ENCODE measurements at places on chromosomes 5 and 9. TPM values are rescaled to one million over a fixed set of nuclear protein-coding genes. Genes with fewer than 3 reads are reported as not detected.

GRCh38 chr5:470961-471749, 28.2 kb downstream of the EXOC3 start:
- DNase-seq, result no peak

DNA sequence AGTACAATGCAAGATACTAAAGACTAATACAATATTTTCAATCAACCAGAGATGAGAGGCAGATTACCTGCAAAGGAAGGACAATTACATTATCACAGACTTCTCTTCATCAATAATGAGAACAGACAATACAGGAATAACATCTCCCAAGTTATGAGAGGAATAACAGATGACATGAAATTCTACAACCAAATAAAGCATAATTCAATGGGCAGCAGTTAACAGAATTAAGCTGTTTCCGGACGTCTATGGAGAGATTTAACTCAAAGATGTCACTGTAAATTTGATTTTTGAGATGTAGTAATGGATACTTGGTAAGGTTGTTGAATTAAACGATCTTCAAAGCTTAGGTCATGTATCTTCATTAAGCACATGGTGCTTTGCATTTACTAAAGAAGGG, 19.8 kb upstream of the PARP8 start:
- DNase-seq, result no peak

GRCh38 chr9:123174887-123175518, 93.4 kb downstream of the STRBP start:
- no peak for DNase-seq

GRCh38 chr9:93897075-93897970, 57.8 kb downstream of the BARX1 start:
- DNase-seq, result peak; percentile 23

DNA sequence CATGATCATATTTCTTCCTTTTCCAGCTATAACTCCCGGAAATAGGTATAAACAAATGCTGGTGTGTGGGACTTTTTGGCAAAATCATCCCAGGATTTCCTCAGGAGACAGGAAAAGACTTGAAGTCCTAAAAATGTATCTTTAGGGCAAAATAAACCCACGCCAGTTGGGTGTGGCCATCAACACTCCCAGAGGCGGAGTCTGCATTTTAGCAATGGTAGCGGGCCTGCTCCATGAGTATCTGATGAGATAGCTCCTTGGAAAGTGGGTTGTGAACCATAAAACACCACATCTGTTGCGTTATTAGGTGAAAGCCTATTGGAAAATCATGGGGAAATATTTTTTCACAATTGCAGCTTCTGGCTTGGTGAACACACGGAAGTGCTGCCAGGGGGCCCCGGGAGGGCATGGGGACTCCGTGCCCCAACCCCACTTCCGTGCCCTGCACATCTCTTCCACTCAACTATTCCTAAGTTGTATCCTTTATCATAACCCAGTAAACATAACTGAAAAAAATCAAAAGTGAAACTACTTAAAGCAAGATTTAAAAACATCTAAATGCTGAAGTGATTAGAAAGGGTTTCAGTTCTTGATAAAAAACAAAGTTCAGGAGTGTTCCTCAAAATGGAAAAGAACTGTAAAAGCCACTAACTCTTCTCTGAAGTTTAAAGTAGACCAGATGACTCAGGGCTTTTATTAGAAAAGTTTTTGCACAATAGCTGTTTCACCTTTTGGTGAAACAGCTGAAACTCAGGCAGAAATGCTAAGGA, 111.2 kb downstream of the LRRC70 start:
- no peak for DNase-seq

GRCh38 chr5:143133721-143134120, 269.8 kb downstream of the NR3C1 start:
- no peak for DNase-seq

DNA sequence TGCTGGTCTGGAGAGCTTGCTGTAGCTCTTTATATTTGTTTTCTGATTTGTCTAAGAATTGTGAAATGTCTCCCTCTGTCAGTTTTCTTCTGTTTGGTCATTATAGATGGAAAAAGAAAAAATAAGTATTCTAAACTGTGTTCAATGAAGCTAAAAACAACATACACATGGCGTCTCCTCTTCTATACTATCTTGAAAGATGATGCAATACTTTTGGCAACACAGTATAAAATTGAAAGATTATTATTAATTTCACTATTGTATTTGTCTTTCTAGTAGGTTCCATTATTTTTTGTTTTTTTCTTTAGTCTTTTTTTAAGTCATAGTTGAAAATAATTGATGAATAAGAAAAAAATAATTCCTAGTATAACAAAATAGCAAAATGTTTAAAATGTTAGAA, 22.5 kb downstream of the CCDC192 start:
- no peak for DNase-seq

GRCh38 chr5:79456890-79457583, 56.9 kb downstream of the HOMER1 start:
- DNase-seq, result no peak

- no peak for DNase-seq
These were observed 41.7 kb downstream of the UNC5A start for GRCh38 chr5:176851871-176852658.

DNA sequence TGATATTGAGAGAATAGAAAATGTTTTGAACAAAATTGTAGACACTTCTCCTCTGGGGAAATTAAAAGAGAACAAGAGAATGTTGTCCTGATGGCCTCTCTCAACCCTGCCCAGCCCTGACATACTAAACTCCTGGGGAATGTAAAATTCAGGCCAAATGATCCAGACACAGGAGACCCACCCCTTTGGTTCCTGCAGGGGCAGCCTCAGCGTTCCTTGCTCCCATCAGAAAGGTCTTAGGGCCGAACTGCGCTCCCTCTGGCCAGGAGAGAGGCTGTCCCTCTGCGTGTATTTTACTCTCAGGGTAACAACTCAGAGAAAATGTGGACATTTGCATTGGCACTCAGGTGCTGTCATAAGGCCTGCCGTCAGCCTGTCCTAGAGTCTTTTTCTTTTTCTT, 616.3 kb upstream of the KLF4 start:
- no peak for DNase-seq

- peak; percentile 79 for DNase-seq
These were observed 23.8 kb downstream of the PHAX start for GRCh38 chr5:126624534-126624933.

DNA sequence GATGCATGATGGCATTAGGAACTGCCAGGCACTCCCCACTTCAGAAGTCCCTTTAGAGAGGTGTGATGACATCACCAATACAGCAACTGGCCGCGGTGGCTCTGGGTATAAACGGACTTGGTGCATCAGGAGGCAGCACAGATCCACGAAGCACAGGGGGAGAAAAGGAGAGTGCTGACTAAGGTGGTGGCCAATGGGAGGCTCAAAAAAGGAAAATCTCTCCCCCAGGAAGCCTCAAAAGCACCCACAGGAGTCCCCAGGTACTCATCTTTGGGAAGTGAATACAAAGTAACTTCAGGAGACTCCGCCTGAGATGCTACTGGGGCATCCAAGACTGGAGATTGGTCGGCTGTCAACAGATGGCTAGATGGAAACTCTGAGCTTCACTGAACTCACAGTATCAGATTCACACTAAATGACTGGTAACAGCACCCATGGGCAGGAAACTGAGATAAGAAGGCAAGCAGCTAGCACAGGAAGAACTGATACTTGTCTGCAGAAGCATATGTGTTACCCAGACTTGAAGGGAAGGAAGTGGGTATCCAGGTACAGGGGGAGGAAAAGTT, 7.6 kb downstream of the TTC39B start:
- no peak for DNase-seq

DNA sequence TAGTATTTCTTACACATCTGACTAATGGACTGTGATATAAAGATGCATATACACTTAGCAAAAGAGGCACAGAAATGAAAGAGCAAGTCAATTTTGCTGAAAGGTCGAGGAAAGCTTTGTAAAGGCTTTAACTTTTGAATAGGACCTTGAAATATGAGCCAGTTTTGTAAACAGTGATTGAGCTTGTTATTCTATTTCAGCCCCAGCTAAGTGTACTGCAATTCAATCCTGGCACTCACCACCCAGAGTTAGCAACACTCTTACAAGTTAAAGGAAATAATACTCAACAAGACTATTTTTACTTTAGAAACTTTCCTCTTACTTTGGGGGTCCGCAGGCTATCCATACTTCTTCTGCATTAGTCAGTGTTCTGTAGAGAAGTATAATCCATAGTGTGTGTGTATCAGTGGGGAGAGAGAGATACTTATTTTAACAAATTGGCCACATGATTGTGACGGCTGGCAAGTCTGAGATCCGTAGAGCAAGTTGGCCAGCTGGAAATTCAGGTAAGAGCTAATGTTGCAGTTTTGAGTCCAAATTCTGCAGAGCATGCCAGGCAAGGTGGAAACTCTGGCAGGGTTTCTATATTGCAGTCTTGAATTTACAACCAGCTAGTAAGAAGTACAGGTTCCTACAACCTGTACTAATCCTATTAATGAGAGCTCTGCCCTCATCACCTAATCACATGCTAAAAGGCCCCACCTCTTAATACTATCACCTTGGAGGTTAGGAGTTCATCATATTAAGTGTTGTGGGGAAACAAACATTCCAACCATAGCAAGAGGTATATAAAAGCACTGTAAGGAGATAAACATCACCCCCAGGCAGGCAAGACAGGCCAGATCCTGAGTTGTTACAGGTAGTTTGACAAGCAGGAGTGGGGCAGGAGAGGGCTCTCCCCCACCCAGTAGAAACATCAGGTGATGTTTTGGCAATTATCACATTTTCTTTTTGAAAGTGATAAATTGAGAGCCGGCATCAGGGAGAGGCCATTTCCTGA, 33.6 kb downstream of the IL7R start:
- no peak for DNase-seq

DNA sequence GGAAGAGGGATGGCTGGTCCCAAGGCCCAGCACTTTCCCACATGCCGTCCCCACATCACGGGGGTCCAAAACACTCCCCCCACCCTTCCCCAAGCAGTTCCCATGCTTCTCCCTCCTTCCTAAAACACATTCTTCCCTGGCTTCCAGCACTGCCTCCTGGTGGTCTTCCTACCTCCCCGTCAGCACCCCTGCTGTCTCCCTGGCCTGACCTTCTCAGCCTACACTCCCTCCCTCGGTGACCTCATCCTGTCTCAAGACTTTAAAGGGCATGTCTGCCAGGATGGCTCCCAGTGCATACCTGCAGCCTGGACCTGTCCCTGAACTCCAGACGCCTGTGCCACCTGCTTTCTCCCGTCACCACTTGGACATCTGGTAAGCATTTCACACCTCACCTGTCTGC, 4.3 kb upstream of the NCS1 start:
- DNase-seq, result no peak

DNA sequence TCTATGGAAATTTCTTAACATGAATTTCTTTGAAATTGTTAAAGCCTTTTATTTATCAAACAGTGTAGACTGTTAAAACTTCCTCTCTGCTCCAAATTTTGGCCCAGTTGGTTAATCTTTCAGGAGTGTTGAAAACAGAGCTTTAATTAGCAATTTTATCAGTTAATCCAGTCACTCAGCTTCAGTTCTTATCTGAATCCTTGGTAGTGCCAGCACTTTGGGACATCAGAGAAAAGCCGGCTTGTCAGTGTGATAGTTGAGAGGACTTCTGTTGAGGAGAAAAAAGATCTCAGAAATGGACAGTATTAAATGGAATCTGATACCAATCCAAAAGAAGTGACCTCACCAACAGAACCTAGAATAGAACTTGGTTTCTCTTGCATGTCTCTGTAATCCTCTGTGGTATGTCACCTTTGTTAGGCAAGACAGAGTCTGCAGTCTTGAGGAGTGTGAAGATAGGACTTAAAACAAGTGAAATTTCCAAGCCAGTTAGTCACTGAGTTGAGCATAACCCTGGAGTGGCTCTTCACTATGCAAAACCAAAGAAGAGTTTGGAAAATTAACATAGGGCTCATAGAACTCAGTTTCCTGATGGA, 251.8 kb downstream of the NNT start:
- DNase-seq, result no peak

GRCh38 chr9:133246562-133246961, 28.4 kb downstream of the ABO start:
- no peak for DNase-seq

DNA sequence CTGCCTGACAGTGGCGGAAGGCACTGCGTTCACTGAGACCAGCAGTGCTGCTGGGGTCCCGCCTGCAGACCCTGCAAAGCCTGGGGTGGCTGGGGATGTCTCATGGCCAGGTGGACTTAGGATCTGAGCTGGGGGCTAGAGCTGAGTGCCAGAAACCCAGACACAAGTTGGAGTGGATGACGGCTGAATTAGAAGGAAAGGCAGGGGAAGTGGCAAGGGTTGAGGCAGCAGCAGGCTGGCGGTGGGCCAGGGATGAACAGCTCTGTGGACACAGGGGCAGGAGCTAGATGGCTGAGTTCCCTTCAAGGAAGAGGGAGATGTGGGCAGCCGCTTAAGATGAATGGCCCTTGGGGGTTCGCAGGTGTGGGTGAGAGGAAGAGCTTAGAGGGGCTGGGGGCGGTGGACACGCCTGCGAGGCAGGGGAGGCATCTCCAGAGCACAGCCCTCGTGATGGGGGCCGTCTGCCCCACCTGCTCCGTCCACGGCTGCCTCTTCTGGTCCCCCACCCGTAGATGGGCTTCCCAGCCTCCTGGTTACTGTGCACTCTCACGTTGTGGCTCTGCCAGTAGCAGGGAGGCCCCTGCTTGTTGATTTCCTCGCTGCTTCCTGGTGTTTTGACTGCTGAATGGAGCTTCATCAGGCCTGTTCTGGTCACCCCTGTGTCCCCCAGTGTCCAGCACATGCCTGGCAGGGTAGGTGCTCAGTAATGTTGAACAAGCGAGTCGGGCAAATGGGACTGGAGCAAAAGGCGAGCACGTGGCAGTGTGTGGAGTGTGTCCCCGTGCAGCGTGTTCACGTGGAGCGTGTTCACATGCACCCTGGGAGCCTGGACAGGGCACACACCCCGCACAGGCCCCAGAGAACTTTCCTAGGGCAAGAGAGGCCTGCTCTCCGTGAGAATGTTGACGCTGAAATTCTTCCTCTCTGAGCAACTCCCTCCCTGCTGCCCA, 168.2 kb downstream of the CACNA1B start:
- DNase-seq, result peak; percentile 22

- DNase-seq, result no peak
These were observed 83.7 kb upstream of the TMED7 start for GRCh38 chr5:115709585-115709984.

GRCh38 chr9:101590901-101591300, 3.9 kb downstream of the PPP3R2 start:
- DNase-seq, result no peak

DNA sequence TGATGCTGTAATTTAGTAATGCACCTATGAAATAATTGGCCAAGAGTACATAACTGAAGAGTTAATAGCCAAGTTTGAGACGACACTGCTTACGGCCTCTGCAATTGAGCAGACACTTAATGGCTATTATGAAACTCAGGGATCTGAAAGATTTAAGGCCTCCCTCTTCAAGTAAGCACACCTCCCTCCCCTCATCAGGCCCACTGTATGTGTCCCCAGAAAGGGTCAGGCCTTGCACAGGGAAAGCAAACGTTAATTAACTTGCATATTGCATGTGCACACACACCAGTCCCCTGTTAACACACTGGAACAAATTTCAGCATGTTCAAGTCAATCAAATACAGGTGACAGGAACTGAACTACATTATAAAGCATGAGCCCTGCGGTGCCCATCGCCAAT, 163.6 kb downstream of the SPOCK1 start:
- no peak for DNase-seq

Gene PFN3
- not detected for total RNA-seq

Gene MYOT
- total RNA-seq, result not detected

Gene NTRK2
- total RNA-seq, result 0.16 TPM

Gene TMEM252
- not detected for total RNA-seq

Gene F2R
- total RNA-seq, result 95.4 TPM

Gene PRRX2
- total RNA-seq, result 14.0 TPM

Gene ST8SIA4
- total RNA-seq, result not detected

Gene TMC1
- 0.06 TPM for total RNA-seq

Gene CEP120
- 27.2 TPM for total RNA-seq

Gene CNTFR
- total RNA-seq, result not detected

Data from SJSA1 (cell line).